ENCODE measurements at places on chromosomes 1 and 21. TPM values are rescaled to one million over a fixed set of nuclear protein-coding genes. Genes with fewer than 3 reads are reported as not detected.

The PPM1J gene
- 0.88 TPM for total RNA-seq

The EDN2 gene
- total RNA-seq, result not detected

The LRRN2 gene
- not detected for total RNA-seq

The ELF3 gene
- total RNA-seq, result 0.19 TPM

The SELENBP1 gene
- not detected for total RNA-seq

The VWA5B1 gene
- not detected for total RNA-seq

The BRINP3 gene
- not detected for total RNA-seq

The IGSF21 gene
- total RNA-seq, result not detected

The LEFTY1 gene
- not detected for total RNA-seq

The GCSAML gene
- total RNA-seq, result 0.51 TPM

The FCGR1A gene
- total RNA-seq, result not detected

The GABPB2 gene
- 17.4 TPM for total RNA-seq

The AIRE gene
- not detected for total RNA-seq

The CLSTN1 gene
- total RNA-seq, result 38.8 TPM

The VANGL2 gene
- total RNA-seq, result 0.06 TPM

The SLX9 gene
- total RNA-seq, result 77.1 TPM

The FBXO2 gene
- 1.8 TPM for total RNA-seq

The PYCR2 gene
- 134 TPM for total RNA-seq

The SEMA4A gene
- 18.4 TPM for total RNA-seq

The CYB5RL gene
- 13.8 TPM for total RNA-seq

The HIVEP3 gene
- 27.2 TPM for total RNA-seq

The TENT5C gene
- 3.9 TPM for total RNA-seq

The SYT2 gene
- total RNA-seq, result not detected

The LRRC3 gene
- 1.0 TPM for total RNA-seq

The PTGS2 gene
- 1.1 TPM for total RNA-seq

The FLVCR1 gene
- 16.2 TPM for total RNA-seq

The F5 gene
- 88.5 TPM for total RNA-seq

The SEMA6C gene
- 2.5 TPM for total RNA-seq

The PDZK1IP1 gene
- total RNA-seq, result not detected

The CDA gene
- total RNA-seq, result not detected

All from activated CD8-positive, alpha-beta memory T cell treated with anti-CD3 and anti-CD28 coated beads for 36 hours (primary cell).